ENCODE measurements at places on chromosomes 11 and 22.

GRCh38 chr11:8658321-8659057 lies 24.0 kb downstream of the TRIM66 start:
- DNase-seq = no peak

- DNase-seq = no peak
Measured at GRCh38 chr22:36753916-36754315, 22.0 kb downstream of the IFT27 start.

GRCh38 chr11:103055221-103055890 lies 36.6 kb downstream of the DCUN1D5 start:
- DNase-seq = peak; percentile 8

- no peak for DNase-seq
Measured at GRCh38 chr22:20437613-20438426, at the start of gene SCARF2. SCARF2 (minus strand) TSS chr22:20437825; CDS start chr22:20437754, 71 bp downstream.

All from NCI-H524 (cell line).